ENCODE measurements at places on chromosomes 5 and 9.

- DNase-seq, result no peak
These were observed 155.6 kb upstream of the PANK3 start for GRCh38 chr5:168734620-168735300.

DNA sequence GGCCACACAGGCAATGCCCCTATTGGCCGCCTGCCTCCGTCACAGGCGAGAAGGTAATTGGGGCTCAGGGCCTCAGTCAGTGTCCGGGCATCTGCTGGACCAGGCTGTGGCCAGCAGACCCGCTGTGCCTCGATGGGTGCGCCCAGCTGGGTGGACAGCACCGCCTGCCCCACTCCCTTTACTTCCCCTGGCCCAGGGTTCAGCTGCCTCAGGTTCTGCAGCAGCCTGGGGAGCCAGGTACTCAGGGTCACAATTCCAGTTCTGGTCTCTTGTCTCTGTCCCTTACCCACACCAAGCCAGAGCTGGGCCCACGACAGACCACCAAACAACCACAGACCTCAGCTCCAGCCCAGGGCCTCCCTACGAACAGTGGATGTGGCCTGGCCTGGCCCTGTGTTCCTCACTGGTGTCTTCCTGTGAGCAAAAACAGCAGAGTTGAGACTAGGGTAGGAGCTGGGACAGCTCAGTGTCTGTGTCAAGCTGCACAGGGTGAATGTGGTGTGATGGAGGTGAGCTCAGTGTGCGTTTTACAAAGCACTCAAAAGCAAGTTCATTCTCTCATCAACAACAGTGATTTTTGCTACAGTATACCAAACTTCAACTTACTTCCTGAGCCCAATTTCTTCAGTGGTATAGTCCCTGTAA is 33.4 kb upstream of the SUSD3 start:
- DNase-seq, result no peak

DNA sequence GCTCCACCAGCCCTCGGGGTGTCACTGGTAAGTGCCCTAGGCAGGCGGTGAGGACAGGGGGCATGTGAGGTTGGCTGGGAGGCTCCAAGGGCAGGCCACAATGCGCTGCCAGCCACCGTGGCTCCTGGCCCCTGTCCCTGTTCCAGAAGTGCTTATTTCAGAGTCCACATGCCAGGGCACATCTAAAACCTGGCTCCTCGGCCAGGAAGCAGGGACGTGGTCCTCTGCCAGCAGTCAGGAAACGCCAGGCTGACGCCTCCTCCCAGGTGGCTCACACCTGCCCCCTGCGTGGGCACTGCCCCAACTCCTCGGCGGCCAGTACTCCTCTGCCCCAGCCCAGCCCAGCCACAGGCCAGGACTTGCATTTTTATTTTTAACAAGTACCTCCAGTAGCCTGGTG is 68.5 kb downstream of the SECISBP2 start:
- DNase-seq, result no peak

DNA sequence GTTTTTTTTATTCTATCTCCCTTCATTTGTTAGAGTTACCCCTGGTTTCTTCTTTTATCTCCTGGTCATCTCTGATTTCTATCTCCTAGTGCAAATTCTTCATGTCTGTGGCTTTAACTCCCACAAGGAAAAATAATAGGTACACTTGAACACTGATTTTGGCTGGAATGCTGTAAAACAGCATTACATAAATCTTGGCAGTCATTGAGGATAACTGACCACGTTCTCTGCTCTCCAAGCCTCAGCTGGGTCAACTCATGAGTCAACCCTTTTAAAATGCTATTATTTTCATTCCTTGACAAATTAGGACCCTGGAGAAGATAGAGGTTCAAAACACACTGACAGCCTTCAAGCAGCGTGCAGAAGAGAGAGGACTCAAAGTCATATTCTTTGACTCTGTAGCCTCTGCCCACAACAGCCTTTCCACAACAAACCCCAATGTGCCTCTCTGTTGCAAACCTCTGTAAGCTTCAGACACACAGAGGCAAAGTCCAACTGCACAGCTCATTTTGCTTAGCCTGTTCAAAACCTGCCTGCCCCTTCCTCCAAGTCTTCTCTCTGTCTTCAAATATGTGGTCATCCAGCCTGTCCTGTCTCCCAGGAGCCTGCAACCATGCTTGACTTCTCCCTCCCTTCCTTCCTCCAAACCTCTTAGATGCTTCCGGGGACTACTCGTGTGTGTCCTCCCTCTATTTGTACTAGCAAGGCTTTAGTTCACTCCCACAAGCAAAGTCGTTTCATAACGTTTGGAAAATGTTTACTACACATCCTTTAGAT is 398.4 kb downstream of the MED10 start:
- no peak for DNase-seq

DNA sequence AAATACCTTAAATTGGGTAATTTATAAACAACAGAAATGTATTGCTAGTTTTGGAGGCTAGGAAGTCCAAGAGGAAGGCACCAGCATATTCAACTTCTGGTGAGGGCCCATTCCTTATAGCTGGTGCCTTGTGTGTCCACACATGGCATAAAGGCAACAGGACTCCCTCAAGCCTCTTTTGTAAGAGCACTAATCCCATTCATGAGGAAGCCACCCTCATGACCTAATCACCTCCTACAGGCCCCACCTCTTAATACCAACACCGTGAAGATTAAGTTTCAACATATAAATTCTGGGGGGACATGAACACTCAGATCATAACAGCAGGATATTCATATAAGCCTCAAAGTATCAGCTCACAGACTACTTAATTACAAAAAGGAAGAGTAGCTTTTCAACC is 4.0 kb upstream of the PLAC8L1 start:
- DNase-seq, result no peak

DNA sequence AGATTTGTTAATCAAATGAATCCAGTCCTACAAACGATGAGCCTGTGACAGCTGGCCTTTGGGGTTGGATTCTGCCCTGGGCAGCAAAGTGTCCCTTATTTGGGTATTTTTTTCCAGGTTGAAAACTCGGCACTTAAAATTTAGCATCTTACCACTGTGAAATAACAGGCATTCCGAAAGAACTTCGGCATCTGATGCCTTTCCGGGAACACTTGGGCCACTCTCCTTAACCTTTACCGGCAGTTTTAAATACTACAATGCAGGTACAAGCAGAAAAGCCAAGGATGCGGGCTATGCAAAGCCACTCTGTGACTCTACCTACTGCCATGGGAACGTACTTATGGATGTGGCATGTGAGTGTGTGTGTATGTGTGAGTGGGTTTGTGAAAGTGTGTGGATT is 1.0 kb upstream of the RASGRF2 start:
- DNase-seq, result no peak

GRCh38 chr5:150053713-150054392 is 32.5 kb downstream of the CSF1R start:
- DNase-seq, result no peak

GRCh38 chr5:127685662-127686061 is 17.5 kb upstream of the CCDC192 start:
- DNase-seq, result no peak

- DNase-seq, result no peak
These were observed at the start of gene CARD19 for GRCh38 chr9:93096131-93096802. CARD19 (plus strand) TSS chr9:93096217; CDS start chr9:93096346, 129 bp downstream.

- no peak for DNase-seq
These were observed 64.3 kb downstream of the FEM1C start for GRCh38 chr5:115480271-115480670.

- no peak for DNase-seq
These were observed 37.7 kb downstream of the SPARC start for GRCh38 chr5:151648988-151649387.

- no peak for DNase-seq
These were observed 406.1 kb downstream of the ICE1 start for GRCh38 chr5:5828619-5829018.

- no peak for DNase-seq
These were observed 63.8 kb downstream of the SNCAIP start for GRCh38 chr5:122375801-122376200.

- no peak for DNase-seq
These were observed 27.5 kb upstream of the SYK start for GRCh38 chr9:90774071-90774470.

GRCh38 chr5:145912019-145912418 is 24.4 kb upstream of the SH3RF2 start:
- DNase-seq, result no peak

GRCh38 chr5:73718762-73719161 is 92.8 kb downstream of the ARHGEF28 start:
- no peak for DNase-seq

DNA sequence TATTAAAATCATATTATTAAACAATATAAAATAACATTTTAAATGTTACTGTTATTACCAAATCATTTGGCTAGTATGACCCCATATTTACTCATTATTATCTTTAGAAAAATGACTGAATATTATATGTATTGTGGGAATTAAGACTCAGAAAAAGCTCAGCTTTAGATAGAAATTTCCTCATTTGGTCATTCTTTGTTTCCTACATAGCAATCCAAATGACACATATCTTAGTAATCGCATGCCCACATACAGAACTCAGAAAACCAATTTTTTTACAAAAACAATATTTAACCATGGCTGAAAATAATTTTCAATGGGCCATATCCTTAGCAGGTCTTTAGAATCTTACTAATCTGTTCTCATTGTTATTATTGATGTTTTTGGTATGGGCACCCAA is 53.8 kb upstream of the TSLP start:
- DNase-seq, result no peak
